ENCODE measurements at places on chromosomes 1 and 21. TPM values are rescaled to one million over a fixed set of nuclear protein-coding genes. Genes with fewer than 3 reads are reported as not detected.

The OLIG1 gene
- not detected for total RNA-seq

The RIMKLA gene
- not detected for total RNA-seq

The CFHR4 gene
- not detected for total RNA-seq

The C1orf50 gene
- 3.0 TPM for total RNA-seq

The BMP8A gene
- total RNA-seq = 1.2 TPM

The PROK1 gene
- not detected for total RNA-seq

The NPR1 gene
- 4.4 TPM for total RNA-seq

The YY1AP1 gene
- 24.6 TPM for total RNA-seq
